ENCODE measurements at places on chromosomes 12 and 14.

- DNase-seq: no peak
These were observed 103.4 kb downstream of the PAWR start for GRCh38 chr12:79587368-79587767.

DNA sequence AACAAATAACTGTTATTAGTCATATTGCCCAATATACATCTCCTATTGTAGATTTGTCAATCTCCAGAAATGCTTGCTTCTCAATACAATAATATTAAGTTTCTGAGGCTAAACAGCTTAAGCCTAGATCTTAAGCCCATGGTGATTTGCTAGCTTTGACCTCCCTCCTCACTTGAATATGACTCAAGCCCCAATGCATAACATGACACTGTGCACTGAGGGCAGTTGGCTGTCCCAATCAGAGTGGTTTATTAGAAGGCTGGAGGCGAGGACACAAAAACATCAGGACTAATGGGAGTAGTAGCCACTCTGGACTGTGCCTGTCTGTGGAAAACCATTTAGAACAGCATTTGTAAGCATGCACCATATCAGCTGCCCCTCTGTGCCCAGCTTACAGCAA, 81.1 kb upstream of the GTF2A1 start:
- DNase-seq: no peak

- DNase-seq: no peak
These were observed 172.2 kb downstream of the SLC41A2 start for GRCh38 chr12:104785886-104786285.

DNA sequence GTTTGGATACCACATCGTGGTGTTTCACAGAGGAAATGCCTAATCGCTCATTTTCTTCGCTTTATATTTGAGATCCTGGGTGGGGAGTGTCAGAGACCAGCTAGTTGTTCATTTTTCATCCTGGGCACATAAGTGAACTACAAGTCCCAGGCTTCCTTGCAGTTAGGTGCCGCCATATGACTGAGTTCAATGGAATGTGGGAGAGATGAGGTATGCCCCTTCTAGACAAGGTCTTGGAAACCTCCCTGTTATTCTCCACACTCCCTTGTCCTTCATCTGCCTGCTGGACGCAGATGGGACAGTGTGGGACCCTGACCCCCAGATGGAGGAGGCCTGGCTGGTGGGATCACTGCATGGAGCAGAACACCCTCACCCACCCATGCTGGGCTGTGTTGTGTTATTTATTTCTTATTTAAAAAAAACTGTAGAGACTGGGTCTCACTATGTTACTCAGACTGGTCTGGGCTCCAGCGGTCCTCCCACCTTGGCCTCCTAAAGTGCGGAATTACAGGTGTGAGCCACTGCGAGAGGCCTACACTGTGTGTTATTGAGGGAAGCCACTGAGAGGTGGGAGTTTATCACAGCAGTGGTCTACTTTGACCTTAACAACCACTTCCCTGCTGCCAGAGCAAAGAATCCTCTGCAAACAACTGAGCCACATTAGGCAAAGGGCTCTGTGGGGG, 42.9 kb upstream of the VRK1 start:
- DNase-seq: no peak

GRCh38 chr14:104350463-104351185, 212.2 kb downstream of the KIF26A start:
- no peak for DNase-seq

DNA sequence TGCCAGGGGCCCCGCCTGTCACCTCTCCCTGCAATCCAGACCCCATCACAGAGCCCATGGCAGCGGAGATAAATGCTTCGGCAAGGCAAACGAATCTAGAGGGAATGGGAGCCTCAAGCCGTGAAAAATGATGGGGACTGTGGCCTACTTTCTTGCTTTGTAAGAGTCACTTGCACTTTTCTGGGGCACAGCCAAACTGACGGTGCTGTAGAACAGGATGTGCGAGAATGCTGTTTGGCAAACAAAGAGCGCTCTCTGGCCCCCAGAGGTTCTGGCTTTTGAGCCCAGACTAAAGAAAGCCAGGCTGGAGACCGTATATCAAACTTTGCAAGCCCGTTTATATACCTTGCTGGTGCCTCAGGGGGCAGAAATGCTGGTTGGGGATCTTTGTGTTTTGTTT, 108.7 kb downstream of the CACNA1C start:
- no peak for DNase-seq

GRCh38 chr12:95528431-95528830, 22.8 kb downstream of the USP44 start:
- DNase-seq: no peak

GRCh38 chr14:93804654-93805053, 16.4 kb upstream of the PRIMA1 start:
- no peak for DNase-seq

DNA sequence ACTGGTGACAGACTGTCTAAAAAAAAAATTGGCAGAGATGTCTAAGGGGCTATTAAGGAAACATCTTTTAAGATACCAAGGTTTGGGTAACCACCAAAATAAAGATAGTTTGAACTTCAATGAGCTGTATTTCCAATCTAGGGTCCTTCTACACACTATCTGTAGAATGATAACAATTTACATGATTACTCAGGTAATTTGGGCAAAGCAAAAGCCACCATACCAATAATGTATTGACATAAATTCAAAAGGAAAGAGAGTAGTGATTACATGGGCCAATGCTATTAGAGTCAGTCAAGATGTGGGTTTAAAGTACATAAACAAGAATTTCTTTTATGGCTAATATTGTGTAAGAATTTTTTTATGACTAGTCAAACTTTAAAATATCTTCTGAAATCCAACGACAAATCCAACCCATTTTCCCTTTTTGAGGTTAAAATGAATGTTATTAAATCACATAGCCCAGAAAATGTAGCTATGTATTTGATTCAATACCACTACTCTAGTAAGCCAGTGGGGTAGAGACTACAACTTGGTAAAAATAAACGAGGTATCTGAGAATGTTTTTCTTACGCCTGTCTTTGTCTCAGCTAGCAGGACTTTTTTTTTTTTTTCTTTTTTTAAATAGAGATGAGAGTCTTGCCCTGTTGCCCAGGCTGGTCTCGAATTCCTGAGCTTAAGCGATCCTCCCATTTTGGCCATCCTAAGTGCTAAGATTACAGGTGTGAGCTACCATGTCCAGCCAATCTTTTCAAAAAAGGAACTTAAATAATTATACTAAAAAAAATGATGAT, 10.4 kb downstream of the PNN start:
- no peak for DNase-seq

DNA sequence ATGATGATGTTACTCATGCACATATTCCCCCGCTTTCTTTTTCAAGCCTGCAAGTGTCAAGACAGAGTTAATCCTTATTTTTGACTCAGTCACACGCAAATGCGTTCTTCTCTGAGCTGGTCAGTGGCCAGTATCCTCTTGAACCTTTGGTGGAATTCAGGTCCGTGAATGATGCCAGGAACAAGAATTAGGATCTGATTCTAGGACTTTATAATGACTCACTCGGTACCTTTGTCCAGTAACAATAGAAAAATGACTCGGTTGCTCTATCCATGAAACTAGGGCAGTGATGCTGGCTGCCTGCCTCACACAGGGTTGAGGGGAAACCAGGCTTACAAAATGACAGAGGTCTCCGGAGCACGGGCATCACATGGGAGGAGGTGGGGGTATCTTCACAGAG, 185.8 kb upstream of the NUDT4 start:
- no peak for DNase-seq

- DNase-seq: no peak
These were observed 230.2 kb downstream of the EPS8 start for GRCh38 chr12:15558915-15559528.

GRCh38 chr12:5624486-5625272, 192.8 kb downstream of the NTF3 start:
- DNase-seq: no peak

DNA sequence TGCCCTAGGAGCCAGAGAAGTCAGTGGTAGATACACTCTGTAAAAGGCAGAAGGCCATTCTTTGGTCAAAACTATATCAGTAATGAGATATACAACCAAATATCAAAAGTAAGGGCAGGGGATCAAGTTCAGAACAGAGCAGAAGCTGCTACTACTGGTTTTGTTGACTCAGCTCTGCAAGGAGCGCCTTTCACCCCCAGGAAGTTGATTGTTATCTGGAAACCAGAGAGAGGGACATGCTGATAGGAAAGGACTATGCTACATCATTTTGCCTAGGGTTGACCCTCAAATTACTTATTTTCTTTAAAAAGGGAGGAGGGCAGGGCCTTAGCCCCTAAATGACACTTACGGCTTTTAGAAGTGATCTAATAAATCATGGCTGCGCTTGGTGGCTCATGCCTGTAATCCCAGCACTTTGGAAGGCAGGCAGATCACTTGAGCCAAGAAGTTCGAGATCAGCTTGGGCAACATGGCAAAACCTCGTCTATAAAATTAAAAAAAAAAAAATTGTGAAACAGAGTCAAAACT, 194.0 kb downstream of the KLHL28 start:
- DNase-seq: no peak

- DNase-seq: no peak
These were observed 44.1 kb downstream of the ETV6 start for GRCh38 chr12:11693601-11694000.

DNA sequence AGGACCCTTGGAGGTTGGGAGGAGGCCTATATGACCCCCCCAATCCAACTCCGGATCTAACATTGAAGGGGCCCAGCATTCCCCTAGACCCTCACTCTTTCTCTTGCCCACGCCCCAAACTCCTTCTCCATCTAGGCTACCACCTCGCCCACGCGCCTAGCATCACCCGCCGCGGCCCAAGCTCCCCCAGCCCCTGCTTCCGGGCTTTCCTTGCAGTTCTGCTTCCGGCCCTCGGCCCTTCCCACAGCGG, 445 bp downstream of the CERS5 start:
- no peak for DNase-seq

- no peak for DNase-seq
These were observed 158.4 kb upstream of the GRIP1 start for GRCh38 chr12:66837311-66837627.

DNA sequence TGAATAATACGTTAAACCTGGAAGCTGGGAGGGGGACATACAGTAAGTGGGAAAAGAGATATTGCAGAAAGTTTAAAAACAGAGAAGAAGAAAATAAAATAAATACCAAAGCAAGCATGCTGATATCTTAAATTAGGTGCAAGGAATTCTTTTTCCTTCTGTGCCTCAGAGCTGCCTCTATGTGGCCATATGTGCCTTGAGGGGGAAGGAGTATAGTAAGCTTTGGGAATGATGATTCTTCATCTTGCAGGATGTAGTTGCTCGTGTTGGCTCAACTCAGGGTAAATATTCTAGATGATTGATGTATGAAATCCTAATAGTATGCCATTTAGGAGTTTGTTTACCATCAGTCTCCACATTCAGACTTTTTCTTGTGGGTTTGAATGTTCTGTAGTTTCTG, 251.4 kb downstream of the RGS6 start:
- DNase-seq: no peak

- DNase-seq: no peak
These were observed 1077.2 kb downstream of the VRK1 start for GRCh38 chr14:97874394-97874793.

DNA sequence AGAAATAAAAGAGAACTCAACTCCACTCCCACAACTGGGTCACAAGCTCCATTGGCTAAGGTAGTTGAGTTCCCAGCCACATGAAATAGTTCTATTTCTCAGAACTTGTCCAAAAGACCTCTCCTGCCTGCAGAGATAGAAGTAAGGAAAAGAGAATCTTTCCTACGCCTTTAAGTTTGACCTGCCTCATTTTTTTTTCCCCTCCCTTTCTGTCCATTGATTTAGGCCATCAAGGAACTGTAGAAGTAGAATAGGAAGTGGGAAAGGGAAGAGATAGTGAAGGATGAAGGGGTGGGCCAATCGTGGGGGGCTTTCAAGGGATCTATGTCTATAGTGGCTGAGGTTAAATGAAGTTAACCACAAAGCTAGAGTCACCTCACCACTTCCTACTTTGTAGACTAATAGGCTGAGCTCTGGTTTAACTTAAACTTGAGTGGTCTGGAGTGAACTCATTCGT, 13.9 kb upstream of the NUDT4 start:
- no peak for DNase-seq

GRCh38 chr14:64501411-64502171, 2.0 kb downstream of the ZBTB25 start:
- DNase-seq: no peak

DNA sequence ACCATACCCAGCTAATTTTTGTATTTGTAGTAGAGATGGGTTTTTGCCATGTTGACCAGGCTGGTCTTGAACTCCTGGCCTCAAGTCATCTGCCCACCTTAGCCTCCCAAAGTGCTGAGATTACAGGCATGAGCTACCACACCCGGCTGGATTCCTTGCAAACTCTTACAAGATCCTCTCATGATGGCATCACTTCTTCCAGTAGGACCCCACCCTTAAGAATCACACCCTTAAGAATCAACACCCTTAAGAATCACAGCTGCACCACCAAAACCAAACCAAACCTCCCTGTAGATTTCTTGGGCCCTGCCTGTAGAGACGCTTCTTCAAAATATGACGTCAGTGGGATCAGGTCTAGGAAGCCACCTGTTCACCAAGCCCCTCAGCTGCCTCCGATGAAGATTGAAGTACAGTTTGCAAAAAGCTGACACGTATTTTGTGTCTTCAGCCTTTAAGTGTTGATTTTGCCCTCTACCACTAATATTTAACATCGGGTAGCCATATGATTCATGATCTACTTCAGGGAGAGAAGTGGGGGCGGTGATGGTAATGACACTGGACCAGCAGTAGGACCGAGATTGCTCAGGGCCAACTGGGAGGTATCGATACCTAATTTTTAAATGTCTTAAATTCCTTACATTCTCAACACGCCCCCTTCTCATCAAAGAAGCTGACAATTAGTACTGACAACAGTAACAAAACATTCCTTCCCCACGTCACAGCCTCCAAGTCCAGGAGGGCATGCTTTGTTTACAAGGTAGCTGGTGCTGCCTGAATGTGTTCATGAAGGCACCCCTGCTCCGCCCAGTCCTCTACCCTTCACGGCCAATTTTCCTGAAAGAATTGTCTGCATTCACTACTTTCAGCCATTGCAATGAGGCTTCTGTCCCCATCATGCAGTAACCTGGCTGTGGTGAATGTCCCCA, 57.2 kb downstream of the ESRRB start:
- no peak for DNase-seq

DNA sequence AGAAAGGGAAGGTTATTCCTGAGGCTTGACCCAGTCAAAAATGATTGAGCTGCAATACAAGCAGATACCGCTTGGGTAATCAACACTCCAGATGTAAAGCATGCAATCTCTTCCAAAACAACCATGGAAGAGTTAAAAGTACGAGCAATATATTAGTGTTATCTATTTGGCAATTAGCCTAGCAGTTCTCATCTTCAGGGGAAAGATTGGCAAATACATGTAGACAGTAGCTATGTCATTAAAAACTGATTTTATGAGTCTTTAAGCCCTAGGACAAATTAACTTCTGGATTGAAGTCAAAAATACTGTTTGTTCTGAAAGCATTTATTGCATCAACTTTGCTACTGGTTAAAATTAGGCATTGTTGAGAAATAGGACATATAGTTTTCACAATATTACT, 9.3 kb upstream of the GYS2 start:
- no peak for DNase-seq

DNA sequence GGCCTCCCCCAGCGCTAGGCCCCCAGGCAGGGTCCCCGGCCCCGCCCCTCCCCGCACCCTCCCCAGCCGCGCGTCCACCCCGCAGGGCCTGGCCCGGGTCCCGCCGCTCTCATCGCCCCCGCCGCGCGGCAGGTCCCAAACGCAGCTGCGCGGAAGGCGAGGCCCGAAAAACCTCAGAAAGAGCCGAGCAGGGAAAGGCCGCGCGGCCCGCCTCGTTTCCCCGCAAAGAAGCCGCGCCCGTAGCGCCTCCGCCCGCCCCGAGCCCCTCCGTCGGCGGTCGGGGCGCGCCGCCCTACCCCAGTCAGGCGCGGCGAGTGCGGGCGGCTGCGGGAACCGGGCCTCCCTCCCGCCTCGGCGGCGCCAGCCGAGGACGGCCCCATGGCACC, 324 bp downstream of the POLE start:
- no peak for DNase-seq
